ENCODE measurements at places on chromosomes 13 and 19.

- no peak for DNase-seq
Measured at GRCh38 chr13:111865046-111865445, 201.9 kb upstream of the SOX1 start.

GRCh38 chr19:1082928-1083816 is 12.0 kb downstream of the POLR2E start:
- no peak for DNase-seq

DNA sequence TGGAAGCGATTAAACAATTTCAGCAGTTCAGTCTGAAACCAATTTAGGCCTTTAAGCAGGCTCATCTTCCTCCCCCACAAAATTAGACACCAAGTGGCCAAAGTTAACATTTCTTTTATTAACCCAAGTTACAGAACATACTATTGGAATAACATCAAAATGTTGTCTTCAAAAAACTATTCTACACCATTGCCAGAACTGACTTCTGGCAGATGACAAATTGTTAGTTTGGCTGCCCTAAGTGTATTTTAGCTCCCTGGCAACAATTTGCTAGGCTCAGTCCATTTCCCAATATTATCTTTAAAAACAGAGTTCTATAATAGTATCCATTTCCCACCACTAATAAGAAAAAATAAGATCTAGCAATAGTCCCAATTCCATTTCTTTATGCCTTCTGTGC is 107.8 kb downstream of the SGCG start:
- DNase-seq, result no peak

DNA sequence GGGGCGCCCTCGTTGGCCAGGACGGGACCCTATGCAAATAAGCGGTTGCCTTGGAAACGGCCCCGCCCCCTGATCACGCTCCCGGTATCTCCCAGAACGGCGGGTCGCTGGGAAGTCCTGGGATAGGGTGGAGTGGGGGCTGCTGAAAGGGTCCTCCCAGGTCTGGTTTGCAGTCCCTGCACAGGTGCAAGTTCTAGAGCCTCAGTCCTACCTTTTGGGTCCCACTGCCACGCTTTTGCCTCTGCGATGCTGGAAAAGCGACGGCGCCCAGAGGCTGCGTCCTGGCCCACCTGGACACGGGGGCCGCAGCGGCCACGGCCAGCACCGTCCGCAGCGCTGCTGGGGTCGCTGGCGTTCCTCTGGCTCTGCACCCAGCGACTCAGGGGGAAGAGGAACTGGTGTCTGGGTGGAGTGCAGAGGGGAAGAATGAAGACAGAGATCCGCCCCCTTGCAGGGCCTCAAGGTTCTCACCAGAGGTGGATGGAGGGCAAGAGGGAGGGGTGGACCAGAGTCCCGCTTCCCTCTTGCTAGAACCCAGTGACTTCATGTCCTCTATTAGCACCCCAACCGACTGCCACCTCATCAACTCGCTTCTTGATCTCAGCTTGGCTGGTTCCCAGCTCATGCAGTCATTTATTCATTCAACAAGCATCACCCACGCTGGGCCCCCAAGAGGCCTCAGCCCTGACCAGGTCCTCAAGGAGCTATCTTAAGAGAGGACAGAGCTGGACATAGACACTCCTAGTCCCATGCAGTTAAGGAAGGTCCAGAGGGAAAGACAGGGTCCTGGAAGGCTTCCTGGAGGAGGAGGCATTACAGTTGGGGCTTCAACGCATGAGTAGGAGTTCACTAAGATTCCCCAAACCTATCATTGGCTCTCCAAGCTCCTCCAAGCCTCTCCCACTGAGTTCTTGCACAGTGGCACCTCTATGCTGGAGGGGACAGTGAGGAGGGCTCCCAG is at the start of gene LRRC25:
Gene LRRC25, minus strand, starts transcription at position 381 of the 961 bp plus-strand sequence. CDS start 659 bp downstream, outside the sequence.
- DNase-seq, result no peak

GRCh38 chr19:44745887-44746600 is 2.5 kb upstream of the BCL3 start:
- no peak for DNase-seq
